Fibroblast of skin of scalp (primary cell): ENCODE measurements at places on chromosomes 3 and 15.
A peak's percentile ranks its signal among the peaks of the same experiment; 100 is the strongest.

- DNase-seq: peak; percentile 56
Observed at GRCh38 chr3:16011376-16011775, 163.1 kb upstream of the GALNT15 start.

GRCh38 chr3:186099178-186099577 is 9.7 kb downstream of the ETV5 start:
- peak; percentile 82 for DNase-seq

GRCh38 chr3:48949376-48949717 is 30.7 kb downstream of the ARIH2 start:
- peak; percentile 28 for DNase-seq

- no peak for DNase-seq
Observed at GRCh38 chr3:176632925-176633324, 564.4 kb downstream of the TBL1XR1 start.

DNA sequence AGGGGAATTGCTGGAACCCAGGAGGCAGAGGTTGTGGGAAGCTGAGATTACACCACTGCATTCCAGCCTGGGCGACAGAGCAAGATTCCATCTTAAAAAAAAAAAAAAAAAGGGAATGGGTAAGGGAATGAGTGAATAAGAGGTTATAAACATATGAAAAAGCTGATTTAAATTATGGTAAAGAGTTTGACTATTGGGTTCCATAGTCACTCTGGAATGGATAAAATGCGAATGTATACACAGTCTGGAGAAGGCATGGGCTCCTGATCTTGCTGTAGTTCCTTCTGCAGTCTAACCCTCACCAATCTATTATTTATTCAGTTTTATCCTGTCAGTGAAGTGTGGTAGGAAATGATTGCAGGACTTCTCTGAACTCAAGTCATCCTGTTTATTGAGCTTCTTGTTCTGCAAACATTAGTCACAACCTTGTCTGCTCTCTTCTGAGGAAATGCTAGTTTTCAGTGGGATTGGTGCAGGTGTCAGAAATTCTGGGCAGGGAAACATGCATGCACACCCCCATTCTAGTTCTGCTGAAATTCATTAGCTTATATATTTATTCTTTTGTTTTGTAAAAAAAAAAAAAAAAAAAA is 190.9 kb upstream of the CFAP20DC start:
- peak; percentile 57 for DNase-seq

- no peak for DNase-seq
Observed at GRCh38 chr3:30667280-30667651, 60.9 kb downstream of the TGFBR2 start.

- no peak for DNase-seq
Observed at GRCh38 chr3:49020330-49021212, 1.4 kb upstream of the NDUFAF3 start.

GRCh38 chr15:33242165-33242564 is 47.7 kb upstream of the FMN1 start:
- DNase-seq: peak; percentile 71

DNA sequence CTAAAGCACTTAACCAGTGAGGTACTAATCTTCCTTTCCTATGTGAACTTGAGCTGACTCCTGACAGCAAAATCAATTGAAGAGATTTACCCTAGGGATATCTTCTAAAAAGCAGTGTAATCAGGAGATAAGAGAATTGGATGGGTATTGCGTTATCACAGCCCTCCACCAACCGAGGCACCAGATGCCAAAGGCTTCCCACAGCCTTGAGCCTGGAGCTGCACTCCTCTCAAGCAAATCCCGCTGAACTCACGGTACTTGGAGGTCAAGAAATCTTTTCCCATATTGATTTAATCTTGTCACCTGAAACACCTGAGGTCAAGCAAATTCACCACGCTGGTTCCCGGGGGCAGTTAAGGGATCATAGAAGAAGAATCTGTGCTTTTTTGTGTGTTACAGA is 346.8 kb downstream of the TBL1XR1 start:
- DNase-seq: no peak

- DNase-seq: no peak
Observed at GRCh38 chr15:57639306-57639705, 47.6 kb downstream of the MYZAP start.

DNA sequence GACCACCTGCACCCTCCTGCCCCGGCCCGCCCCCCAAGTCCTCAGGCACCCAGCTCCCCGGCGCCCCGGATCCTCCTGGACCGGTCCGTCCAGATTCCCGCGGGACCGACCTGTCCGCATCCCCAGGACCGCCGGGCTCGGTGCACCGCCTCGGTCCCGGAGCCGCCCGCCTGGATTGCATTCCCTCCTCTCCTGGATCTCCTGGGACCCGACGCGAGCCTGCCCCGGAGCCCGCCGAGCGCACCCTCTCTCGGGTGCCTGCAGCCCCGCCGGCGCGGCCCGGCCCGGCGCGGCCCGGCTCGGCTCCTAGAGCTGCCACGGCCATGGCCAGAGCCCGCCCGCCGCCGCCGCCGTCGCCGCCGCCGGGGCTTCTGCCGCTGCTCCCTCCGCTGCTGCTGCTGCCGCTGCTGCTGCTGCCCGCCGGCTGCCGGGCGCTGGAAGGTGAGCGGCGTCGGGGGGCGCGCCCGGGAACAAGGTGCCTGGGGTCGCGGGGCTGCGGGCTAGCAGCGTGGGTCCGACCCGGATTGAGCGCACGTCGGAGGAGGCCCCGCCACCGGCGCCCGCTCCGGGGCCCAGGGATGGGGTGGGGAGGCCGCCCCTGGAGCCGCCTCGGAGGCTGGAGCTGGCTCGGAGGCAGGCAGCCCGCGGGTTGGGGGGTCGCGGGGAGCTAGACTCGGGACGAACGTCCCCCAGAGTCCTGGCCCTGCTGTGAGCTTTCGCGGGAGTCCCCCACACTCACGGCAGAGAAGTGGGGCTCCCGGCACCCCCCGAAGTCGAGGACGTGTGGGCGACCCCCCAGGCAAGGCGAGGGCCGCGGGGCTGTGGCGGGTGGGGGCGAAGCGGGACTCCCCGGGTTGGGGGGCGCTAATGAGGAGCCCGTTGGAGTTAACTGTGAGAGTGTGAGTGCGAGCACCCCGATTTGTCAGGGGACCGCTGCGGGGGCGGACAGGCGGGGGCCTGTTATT is 610 bp downstream of the EPHB3 start:
- DNase-seq: no peak

- no peak for DNase-seq
Observed at GRCh38 chr3:161031134-161031533, 74.0 kb downstream of the B3GALNT1 start.

GRCh38 chr3:16441371-16441875 is 72.1 kb downstream of the RFTN1 start:
- peak; percentile 88 for DNase-seq

DNA sequence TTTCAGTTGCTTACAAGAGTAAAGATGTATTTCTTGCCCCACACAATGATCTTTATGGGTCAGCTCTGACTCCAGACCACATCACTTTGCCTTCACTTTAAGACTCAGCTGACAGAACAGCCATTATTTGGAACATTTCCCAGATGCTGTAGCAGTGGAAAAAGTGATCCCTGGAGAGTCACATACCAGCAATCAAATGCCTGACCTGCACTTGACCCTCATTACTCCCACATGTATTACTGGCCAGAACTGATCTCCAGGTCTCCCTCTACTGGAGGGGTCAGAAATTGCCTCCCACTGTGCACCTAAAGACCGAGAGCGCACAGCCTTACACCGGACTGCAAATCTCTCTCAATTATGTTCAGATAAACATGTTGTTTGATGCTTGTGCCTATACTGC is 88.6 kb upstream of the ZNF385D start:
- peak; percentile 91 for DNase-seq

DNA sequence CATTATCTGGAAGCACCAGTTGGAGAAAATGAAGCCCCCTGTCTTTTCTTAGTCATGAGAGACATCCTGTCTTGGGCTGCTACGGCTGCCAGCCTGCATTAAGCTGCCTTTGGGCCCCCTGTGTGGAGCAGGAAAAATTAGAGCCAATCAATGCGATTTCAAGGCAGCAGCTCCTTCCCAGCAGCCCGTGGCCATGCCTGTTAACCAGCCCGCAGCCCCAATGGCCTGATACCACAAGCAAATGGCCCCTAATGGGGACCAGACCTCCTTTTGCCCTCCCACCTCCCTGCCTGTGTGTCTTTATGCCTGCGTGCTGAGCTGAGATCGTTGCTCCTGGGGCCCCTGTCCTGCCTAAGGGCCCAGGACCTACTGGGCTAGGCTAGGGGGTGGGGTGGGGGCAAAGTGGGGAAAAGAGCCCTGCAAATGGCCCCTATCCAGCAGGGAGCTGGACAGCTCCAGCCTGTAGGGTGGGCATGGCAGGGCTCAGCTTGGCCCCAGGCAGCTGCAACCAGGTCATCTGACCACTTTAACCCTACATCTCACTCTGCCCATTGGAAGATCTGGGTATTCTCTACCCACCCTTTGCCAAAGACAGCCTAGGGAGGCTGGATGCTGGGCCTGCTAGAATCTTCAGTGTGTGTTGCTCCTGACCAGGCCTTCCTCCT is 53.8 kb upstream of the MRPS22 start:
- no peak for DNase-seq

DNA sequence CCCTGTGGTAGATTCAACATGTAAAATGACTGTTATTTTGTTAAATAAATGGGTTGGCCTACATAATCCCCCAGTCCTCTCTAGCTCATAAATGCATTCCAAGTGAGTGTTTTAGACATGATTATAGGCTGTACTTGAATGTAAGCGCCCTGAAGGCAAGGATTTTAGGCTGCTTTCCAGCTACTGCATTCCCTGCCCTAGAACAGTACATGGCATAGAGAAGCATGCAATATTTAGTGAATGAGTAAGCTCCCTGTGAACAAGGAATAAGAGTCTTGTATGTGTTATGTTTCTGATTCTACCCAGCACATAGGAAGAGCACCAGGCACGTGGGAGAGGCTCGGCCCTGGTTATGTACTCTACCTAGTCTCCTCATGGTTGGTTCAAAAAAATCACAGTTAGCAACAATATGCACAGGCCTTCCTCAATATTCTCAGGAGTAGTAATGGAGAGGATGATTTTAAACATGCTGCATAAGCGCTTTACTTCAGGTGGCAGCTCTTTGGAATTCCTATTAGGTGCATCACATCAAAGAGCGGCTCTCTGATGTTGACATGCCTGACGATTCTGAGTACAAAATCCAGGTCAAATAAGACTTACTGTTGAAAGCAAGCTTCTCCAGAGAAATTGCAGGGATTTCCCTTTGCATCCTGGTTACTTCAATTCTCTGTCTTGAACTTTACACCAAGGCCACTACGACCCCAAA is 456.6 kb downstream of the MAGI1 start:
- DNase-seq: peak; percentile 58

DNA sequence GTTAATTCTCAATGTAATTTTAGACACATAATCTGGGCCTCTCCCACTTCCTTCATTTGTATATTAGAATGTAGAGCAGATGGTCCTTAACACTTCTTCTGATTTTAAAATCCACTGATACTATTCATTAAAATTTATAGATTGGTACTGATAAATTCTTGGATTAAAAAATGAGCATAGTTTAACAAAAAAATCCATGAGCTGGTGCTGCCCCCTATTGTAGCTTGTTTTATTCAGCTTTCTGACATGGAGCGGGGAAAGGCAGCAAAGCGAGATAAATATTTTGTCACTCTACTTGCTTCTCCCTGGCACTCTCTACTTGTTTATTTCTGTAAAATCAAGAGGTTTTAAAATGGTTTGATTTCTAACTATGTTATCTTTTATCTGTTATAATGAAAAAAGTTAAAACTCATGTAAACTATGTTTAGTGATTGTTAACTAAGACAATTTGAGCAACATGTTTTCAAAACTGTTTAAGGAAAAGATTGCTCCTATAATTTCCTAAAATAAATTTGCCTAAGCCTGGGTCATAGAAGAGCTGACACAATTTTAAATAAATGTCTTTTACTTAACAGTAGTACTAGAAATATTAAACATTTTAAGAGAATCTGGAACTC is 26.5 kb upstream of the PLOD2 start:
- DNase-seq: peak; percentile 47

- DNase-seq: no peak
Observed at GRCh38 chr3:127677541-127678314, 5.0 kb downstream of the ABTB1 start.

DNA sequence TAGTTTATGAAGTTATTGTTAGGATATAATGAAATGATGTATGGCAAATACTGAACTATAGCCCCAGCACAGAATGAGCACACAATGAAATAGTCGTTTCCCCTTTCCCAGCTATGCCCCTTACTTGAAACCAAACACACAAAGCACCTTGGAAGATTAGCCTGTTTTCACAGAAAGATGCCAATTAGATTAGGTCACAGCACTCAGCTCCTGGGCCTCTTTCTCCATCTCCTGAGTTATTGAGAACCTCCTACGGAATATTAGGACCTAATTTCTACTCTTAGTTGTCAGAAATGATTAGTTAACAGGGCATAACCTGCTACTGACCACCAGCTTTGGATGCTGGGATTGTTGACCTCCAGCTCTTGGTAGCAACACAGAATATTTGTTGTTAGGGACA is 269.4 kb upstream of the ROPN1 start:
- DNase-seq: no peak

DNA sequence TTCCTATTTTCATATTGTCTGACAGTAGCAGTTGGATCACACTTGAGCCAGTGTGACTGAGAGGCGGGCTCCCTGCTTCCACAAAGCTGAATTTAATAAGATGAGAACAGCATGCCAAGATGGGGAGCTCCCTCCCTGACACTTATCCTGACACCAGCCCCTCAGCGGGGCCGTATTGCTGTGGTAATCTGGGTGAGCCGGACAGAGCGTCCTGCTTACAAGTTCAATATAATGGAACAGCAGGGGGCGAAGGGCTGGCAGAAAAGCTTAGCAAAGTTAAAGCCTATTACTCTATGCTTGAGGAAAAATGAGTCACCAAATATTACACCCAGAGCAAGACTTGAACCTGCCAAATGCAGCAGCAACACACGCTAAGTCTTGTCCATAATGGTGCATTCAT is 163.8 kb upstream of the CMC1 start:
- DNase-seq: peak; percentile 29
